Stimulated activated CD4-positive, alpha-beta T cell treated with anti-CD3 and anti-CD28 coated beads, Interleukin-15, amount 100 ng/mL, for 48 hours (primary cell): ENCODE measurements at places on chromosomes 16 and 17.

GRCh38 chr16:64092271-64092670, 1029.6 kb downstream of the CDH11 start:
- no peak for DNase-seq

DNA sequence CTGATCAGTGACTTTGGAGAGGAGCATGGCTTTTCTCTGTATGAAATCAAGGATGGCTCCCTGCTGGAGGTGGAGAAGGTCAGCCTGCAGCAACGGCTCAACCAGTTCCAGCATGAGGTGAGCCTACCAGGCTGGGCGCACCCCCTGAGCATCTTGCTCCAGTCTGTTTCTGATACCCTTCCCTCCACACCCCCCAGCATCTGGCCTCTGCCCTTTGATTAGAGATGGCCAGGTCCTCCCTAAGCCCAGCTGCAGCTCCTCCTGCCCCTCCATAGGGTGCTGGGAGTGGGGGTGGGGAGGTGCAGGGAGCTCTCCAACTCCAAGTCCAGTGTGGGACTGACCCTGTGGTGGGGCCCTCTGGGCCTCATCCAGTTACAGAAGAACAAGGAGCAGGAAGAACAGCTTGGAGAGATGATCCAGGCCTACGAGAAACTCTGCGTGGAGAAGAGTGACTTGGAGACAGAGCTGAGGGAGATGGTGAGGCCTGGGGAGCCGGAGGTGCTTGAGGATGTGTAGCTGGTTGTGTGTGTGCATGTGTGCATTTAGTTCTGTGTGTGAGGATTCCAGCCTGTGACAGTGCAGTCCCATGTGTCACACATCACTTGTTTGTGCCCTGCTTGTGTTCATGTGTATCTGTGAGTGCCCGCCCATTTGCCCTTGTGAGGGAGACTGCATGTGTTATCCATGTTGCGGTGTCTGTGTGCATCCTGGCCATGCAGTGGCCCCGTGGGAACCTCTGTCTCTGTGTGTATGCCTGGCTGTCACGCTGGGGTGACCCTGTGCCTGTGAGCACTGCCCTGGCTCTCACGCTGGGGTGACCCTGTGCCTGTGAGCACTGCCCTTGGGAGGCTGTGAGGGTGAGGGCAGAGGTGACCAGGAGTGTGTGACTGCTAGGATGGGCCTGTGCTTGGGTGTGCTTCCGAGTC, 3.0 kb downstream of the TBKBP1 start:
- DNase-seq, result no peak

GRCh38 chr16:69109486-69110270, 4.2 kb downstream of the HAS3 start:
- DNase-seq, result no peak

GRCh38 chr16:89423681-89424260, 66.6 kb downstream of the ANKRD11 start:
- DNase-seq, result no peak

DNA sequence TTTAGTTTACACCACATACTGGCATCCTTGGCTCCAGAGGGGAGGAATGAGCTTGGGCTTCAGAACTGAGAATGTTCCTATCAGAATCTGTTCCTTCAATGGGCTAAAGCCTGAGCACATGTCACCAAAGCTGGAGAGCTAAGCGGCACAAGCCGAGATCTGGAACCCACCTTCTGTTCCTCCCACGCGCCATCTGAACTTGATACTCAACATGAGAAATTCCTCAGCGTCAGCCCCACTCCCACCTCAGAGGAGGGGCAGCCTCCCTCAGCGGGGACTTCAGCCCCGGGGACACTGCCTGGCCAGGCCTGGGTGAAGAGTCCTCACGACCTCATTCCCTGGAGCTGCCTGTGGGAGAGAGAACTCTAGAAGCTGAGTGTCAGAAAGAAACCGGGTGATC, 22.8 kb upstream of the SLC47A1 start:
- no peak for DNase-seq
